ENCODE measurements at places on chromosomes 4 and X.

DNA sequence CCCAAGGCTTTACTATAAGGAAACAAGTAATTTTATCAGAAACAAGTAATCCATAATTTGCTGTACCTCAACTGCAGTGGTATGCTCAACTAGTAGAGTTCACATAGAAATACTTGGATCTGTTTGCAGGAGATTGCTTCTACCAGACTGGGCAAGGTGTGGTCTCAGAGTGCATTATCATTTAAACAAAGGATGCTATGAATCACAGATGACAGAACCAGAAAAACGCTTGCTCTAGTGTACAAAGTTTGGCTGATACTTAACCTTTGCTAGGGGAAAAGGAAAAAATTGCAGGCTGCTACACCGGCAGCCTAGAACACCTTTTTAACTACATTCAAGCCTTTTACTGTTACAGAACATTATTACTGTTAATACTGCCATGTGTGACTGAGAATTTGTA lies 97.1 kb downstream of the ENOX2 start:
- DNase-seq, result no peak

DNA sequence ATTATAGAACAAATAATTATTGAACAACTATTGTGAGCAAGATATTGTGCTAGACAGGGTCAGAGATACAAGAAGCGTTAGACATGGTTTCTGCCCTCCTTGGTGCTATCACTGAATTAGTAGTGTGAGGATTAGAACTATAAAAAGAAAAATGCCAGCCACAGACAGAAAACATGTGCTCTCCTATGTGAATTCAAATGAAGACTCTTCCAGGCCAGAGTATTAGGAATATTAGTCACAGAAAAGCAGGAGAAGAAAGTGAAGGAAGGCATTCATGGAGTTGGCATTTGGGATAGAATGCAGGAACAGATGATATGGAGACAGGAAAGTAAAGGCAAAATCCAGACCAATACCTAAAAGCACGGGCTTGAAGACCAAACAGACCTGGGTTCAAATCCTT lies 179.6 kb upstream of the TENM3 start:
- DNase-seq, result no peak

DNA sequence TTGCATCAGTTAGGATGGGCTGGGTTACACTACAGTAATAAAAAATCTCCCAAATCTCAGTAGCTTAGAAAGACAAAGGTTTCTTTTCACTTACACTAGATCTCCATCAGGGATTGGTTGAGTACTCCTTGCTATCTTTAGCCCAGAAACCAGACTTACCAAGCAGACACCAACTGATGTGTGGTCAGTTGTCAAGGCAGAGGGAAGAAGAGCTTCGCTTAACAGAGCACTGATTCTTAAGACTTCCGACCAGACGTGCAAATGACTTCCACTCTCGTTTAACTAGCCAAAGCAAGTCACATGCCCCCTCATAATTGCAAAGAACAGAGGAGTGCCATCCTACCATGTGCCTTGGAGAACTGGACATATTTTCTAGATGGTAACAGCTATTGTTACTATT lies 5.7 kb upstream of the ZNF518B start:
- no peak for DNase-seq

- DNase-seq, result no peak
Measured at GRCh38 chrX:45017946-45018345, 145.0 kb downstream of the KDM6A start.

- DNase-seq, result no peak
Measured at GRCh38 chr4:122826079-122826527, 528 bp upstream of the FGF2 start.

DNA sequence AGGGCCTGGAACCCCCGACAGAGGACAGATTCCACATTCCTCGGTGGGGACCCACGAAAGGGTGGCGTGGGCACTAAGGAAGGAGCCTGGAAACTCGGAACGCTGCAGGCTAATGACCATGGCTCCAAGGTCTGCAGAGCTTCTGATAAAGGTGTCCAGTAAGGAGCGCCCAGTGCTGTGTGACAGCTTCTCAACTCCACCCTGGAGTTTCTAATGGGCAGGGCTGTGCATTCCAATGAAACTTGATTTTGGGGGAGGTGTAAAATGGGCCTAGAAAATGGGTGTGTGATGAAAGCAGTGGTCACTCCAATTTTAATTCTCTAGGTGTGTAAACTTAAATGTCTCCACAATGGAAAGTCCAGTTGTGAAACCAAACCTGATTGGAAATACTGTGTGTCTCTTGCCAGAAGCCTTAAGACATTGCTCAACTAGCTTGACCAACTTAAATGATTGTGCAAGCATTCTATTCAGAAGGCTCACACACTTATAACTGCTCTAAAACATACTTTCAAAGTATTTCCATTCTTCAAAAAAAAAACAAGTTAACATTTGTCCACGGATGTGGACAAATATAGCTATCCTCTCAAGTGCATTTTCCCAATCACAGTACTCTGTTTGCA lies 52.1 kb downstream of the XAGE2 start:
- DNase-seq, result no peak

GRCh38 chrX:38768079-38768478 lies 33.2 kb upstream of the MID1IP1 start:
- no peak for DNase-seq

GRCh38 chrX:105191878-105192277 lies 28.6 kb downstream of the TEX13A start:
- no peak for DNase-seq

DNA sequence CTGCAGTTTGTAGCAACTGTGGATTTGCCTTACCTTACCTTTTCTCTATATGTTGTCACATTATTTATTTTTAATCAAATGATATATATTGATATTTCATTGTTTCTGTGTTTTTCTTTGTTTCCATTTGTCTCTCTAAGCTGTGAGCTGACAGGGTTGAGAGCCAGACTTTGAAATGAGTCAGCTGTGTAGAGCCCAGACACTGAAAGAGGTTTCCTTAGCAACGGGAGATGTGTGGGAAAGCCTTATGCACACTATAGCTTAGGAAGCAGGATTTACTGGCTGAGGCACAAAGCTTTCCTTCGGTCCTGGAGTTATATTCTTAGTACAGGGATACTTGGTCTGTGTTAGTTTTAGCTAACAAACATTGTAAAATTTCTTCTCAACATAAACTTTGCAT lies 192.2 kb downstream of the FGF13 start:
- no peak for DNase-seq

- DNase-seq, result no peak
Measured at GRCh38 chr4:119024102-119024501, 111.5 kb upstream of the MYOZ2 start.

- no peak for DNase-seq
Measured at GRCh38 chrX:108105473-108105872, 13.9 kb downstream of the ATG4A start.

GRCh38 chr4:109156356-109156755 lies 146.1 kb downstream of the COL25A1 start:
- DNase-seq, result no peak

- DNase-seq, result no peak
Measured at GRCh38 chrX:124229374-124229773, 103.1 kb upstream of the TEX13D start.

DNA sequence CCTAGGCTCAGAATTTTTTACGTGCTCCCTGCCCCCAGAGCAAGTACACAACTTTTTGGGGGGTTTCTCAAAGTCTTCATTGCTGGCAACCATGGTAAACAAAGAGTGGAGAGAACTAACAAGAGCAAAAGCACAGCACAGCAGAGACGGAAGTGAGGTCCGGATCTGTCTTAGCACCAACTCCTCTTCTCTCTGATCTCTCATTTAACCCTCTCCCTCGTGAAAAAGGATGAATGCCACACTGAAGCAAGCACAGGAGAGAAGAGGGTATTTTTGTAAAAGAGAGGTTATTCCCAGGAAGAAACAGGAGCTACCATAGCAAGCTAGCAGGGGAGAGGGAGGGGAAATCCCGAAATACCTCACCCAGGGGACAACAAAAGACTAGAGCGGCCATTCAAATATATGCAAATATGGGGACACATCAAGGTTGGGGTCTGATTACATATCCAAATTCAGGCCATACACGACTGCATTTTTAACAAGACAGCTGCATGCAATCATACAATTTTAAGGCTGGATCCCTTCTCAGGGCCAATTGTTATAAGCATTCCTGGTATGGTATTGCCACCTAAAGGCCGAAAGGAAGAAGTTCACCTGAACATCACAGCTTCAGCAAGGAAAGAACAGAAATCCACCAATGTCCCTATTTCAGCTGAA lies 46.6 kb downstream of the CD40LG start:
- no peak for DNase-seq

- DNase-seq, result no peak
Measured at GRCh38 chr4:58669783-58670182, 1559.6 kb upstream of the IGFBP7 start.

Measured in GM18507 (cell line).